GM04503 (cell line): ENCODE measurements at places on chromosomes 3 and 15.

DNA sequence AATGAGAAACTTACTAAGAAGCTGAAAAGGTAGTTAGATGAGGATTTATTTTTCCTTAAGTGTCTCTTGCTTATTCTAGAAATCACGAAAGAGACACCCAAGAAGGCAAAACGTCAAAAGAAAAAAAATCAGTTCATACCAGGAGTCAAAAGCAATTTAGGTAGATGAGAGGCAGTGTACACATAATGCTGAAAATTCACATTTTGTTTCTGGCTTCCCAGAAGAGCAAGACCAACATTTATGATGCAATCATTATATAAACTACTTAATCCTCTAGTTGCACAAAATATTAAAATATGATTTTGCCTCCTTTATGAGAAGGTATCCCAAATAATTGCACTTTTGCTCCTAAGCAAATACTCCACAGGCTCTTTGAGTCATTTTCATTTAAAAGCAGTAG, 228.0 kb downstream of the FMN1 start:
- DNase-seq, result no peak

GRCh38 chr3:65030014-65030627, 342.3 kb upstream of the ADAMTS9 start:
- DNase-seq, result no peak

GRCh38 chr3:138875096-138875753, 40.5 kb upstream of the PIK3CB start:
- DNase-seq, result no peak

- peak; percentile 98 for DNase-seq
Observed at GRCh38 chr15:32855942-32856341, 138.1 kb downstream of the GREM1 start.

GRCh38 chr3:11170052-11170770, 15.9 kb downstream of the HRH1 start:
- no peak for DNase-seq

- no peak for DNase-seq
Observed at GRCh38 chr3:127848131-127849129, 26.1 kb upstream of the MGLL start.

DNA sequence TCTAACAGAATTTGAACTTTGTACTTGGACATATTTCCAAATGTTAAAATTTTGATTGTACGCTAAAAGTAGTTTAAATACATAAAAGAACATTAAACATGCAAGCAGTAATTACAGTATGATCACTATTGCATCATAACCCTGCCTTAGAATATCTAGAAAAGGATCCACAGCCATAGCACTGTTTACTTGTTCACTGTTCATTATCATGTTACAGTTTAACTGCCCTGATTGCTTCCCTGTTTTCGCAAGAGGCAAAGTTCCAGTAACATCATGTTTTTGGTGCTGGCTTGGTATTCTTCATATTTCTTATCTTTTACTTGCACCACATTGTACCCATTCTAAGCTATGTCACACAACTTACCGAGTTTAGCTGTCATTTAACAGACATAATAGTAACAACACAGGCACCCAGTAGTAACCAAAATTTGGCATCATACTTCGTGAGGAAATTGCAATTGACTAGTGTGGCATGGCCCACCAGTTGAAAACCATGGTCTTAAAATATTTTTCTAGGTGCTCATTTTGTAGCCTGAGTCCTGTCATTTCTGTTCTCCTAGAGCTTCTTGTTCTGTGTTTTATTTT, 13.3 kb upstream of the TMEM87A start:
- DNase-seq, result no peak
